T-cell (primary cell): ENCODE measurements at places on chromosomes 7 and 10.

DNA sequence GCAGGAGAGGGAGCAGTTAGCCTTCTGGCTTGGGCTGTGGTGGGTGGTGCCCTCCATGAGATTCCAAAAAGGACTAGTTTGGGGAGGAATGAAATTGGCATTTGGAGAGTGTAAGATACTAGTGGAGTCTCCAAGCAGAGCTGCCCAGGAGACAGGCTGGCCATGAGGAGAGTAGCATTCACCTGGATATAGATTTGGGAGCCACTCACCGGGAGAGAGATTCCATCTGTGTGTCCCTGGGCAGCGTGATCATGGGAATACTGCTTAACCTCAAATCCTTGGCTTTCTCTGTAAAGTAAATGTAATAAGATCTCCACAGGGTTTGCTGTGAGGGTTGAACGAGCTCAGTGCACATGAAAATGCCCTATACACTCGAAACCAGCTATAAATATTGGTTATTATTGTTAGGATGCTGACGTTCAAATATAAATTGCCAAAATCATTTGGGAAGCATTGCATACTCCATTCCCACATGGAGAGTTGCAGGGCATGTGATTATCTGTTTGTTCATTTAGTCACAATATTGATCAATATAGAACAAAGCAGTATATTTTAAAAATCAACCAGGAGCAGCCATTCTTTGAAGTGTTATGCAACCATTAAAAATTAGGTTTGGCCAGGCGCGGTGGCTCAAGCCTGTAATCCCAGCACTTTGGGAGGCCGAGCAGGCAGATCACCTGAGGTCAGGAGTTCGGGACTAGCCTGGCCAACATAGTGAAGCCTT, 143.7 kb downstream of the CUX1 start:
- H3K4me1 ChIP-seq, result no peaks in the 10 kb centered on the region
- no peaks in the 10 kb centered on the region for H3K27me3 ChIP-seq
- H3K36me3 ChIP-seq, result no peaks in the 10 kb centered on the region
- no peak overlapping the region for H3K27ac ChIP-seq
- no peak for DNase-seq

DNA sequence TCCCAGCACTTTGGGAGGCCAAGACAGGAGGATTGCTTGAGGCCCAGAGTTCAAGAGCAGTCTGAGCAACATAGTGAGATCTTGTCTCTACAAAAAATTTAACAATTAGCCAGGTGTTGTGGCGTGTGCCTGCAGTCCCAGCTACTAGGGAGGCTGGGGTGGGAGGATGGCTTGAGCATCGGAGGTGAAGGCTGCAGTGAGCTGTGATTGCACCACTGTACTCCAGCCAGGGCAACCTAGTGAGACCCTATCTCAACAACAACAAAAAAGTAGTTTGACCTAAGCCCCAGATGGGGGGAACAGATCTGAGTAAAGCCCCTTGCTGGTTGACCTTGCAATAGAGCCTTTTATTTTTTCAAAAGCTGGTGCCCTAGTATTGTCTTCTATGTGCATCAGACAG, 15.6 kb upstream of the CCSER2 start:
- H3K4me3 ChIP-seq, result no peak overlapping the region
- peaks cover 4% of the 10 kb centered on the region for H3K4me1 ChIP-seq
- no peak for DNase-seq

DNA sequence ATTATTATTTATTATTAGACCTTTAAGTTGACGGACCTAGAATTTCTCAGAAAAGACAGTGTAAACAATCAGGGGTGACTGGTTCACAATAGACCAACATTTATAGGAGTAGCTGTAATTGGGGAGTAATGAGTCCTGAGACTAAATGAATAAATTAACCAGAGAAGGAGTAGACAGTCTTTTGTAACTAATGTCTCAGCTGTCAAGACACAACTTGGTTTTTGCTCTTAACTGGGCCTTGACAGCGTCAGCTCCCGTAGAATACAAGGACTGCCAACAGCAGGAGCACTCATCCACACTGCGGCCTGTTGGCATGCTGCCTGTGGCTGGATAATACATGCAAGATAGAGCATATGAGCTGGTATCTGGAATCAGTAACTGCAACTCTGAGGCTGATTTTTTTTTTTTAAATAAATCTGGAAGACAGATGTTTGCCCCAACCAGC, 123.9 kb downstream of the CACNA2D1 start:
- no peaks in the 10 kb centered on the region for H3K36me3 ChIP-seq
- DNase-seq, result no peak
- H3K27ac ChIP-seq, result no peak overlapping the region
- no peaks in the 10 kb centered on the region for H3K27me3 ChIP-seq

DNA sequence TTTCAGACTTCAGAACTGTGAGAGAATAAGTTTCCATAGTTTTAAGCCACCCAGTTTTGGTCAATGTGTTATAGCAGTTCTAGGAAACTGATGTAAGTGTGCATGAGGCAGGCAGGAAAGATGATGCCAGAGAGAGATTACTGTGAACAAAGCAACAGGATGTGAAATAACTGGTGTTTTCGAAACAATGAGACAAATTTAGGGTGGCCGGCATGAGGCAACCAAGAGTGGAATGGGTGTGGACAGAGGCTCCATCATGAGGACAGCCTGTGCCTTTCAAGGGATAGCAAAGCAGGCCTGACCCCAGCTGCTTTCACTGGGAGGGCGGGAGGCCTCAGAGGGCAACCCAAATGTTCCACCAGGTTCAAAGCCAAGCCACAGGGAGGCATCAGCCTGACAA, 67.3 kb upstream of the UCN3 start:
- H3K36me3 ChIP-seq, result peaks cover 3% of the 10 kb centered on the region
- H3K27ac ChIP-seq, result peak overlapping the region; percentile 82
- peak; percentile 21 for DNase-seq
- H3K27me3 ChIP-seq, result no peaks in the 10 kb centered on the region

DNA sequence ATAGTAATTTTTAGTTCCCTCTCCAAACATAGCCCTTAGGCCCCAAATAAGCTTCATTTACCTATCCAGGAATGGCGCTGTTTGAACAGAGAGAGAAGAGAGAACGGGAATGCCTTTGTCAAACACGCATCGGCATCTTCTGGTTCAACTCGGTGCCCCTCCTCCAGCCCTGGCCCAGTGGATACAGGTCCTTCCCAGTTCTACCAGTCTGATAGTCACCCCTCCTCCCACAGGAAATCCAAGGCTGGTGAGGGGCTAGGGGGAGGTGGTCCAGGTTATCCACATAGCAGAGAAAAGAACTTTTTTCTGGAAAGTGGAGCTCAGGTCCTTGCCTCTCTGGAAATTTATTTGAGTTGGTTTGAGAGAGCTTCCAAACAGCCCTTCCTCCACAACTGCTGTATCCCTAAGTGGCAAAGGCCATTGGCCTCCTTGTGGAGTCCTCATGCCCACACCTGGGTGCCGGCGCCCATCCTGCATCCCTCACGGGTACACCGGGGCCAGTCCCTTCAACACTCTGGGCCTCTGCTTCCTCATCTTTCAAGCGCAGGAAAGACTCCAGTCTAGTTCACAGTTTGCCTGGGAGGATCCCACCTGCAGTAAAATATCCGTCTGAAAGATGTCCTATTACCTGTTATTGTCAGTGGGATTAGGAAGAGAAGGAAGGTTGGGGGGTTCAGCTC, 287.4 kb downstream of the CELF2 start:
- H3K36me3 ChIP-seq, result peaks cover 19% of the 10 kb centered on the region
- no peak overlapping the region for H3K27ac ChIP-seq
- peaks cover 10% of the 10 kb centered on the region for H3K4me1 ChIP-seq
- DNase-seq, result no peak
- no peak overlapping the region for H3K4me3 ChIP-seq

GRCh38 chr10:118495499-118495898, 99.9 kb downstream of the PRLHR start:
- no peaks in the 10 kb centered on the region for H3K4me1 ChIP-seq
- no peak overlapping the region for H3K4me3 ChIP-seq
- H3K36me3 ChIP-seq, result no peaks in the 10 kb centered on the region

DNA sequence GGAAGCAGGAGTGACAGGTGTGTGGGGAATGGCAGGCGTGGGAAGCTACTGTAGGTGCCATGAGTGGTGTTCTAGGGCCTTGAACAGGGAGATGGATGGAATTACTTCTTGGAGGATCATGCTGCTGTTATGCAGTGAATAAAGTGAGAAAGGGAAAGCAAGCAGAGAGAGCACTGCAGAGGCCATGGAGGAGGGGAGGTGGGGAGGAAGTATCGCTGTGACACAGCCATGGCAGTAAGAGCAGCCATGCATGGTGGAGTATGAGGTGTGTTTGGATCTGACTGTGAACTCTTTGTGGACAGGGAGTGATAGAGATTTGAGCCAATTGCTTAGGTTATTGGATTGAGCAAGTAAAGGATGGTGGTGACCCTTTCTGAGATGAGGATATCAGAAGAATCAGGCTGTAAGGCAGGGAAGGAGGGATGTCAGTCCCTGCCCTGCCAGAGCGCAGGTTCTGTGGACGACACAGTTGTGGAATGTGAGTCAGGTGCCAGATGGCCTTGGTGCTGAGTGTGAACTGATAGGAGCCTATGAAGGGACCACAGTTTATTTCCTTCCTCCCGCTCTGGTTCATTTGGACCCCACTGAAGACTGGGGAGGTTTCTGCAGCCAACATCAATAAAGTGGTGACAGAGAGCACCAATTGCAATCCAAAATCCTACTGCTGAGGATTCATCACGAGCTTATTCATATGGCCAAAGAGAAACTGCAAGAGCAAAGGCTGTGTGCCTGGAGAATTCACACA, 105.5 kb upstream of the TMEM72 start:
- no peaks in the 10 kb centered on the region for H3K36me3 ChIP-seq
- no peak for DNase-seq
- H3K4me3 ChIP-seq, result no peak overlapping the region
- no peak overlapping the region for H3K27ac ChIP-seq

- no peaks in the 10 kb centered on the region for H3K27me3 ChIP-seq
- no peak for DNase-seq
- no peaks in the 10 kb centered on the region for H3K4me1 ChIP-seq
- no peak overlapping the region for H3K27ac ChIP-seq
- no peaks in the 10 kb centered on the region for H3K36me3 ChIP-seq
Observed at GRCh38 chr10:121478556-121478955, 119.7 kb downstream of the FGFR2 start.

GRCh38 chr10:42755556-42756093, 27.0 kb upstream of the BMS1 start:
- H3K4me1 ChIP-seq, result no peaks in the 10 kb centered on the region
- H3K36me3 ChIP-seq, result no peaks in the 10 kb centered on the region
- no peak overlapping the region for H3K4me3 ChIP-seq
- peaks cover 6% of the 10 kb centered on the region for H3K27me3 ChIP-seq

- no peaks in the 10 kb centered on the region for H3K27me3 ChIP-seq
- DNase-seq, result no peak
- no peak overlapping the region for H3K27ac ChIP-seq
Observed at GRCh38 chr10:61653699-61654098, 9.0 kb upstream of the CABCOCO1 start.

DNA sequence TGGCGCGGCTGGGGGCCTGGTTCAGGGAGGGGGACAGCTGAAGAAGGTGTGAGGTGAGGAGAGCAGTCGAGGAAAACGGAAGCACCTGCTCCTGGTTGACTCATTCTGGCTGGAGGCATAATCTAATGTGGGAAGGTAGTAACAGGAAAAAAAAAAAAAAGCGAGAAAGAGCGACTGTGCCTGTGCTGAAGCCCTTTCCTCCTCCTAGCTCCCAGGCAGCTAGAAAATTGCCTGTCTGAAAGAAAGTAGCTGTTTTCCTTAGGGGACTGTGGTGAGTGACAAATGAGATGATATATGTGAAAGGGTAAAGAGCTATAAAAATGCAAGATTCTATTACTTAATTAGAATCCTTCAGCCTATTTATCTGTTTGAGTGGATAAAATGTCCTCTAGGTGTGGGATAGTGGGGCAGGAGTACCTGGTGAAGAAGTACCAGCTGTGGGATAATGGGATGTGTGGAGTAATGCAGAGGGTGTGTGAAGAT, 4.9 kb upstream of the MEST start:
- peak overlapping the region; percentile 71 for H3K4me3 ChIP-seq

GRCh38 chr7:37081436-37081835, 357.1 kb upstream of the AOAH start:
- no peak overlapping the region for H3K27ac ChIP-seq
- H3K4me1 ChIP-seq, result no peaks in the 10 kb centered on the region
- no peak overlapping the region for H3K4me3 ChIP-seq
- no peaks in the 10 kb centered on the region for H3K27me3 ChIP-seq

DNA sequence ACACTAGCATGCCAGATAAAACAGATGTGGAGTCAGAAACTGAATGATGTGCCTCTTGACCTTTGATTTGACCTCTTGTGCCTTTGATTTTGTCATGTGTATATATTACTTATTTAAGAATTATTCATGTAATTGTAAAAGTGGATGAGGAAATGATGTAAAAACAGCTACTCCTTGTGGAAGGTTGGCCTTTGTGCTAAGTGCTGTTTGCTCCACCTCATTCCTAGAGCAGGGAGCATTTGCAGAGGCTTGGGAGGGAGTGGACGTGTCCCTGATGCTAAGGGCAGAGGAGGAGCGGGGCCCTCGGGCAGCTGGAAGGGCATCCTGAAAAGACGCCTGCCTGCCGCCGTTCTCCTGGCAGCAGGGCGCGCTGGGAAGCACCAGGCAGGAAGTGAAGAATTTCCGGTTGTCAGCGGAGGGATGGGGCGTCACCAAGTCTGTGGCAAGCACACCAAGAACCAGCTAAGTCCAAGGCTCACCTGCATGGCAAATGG, 197.6 kb upstream of the ZNF32 start:
- peaks cover 10% of the 10 kb centered on the region for H3K4me1 ChIP-seq
- H3K36me3 ChIP-seq, result no peaks in the 10 kb centered on the region
- peak overlapping the region; percentile 14 for H3K27ac ChIP-seq
- H3K4me3 ChIP-seq, result peak overlapping the region; percentile 52

DNA sequence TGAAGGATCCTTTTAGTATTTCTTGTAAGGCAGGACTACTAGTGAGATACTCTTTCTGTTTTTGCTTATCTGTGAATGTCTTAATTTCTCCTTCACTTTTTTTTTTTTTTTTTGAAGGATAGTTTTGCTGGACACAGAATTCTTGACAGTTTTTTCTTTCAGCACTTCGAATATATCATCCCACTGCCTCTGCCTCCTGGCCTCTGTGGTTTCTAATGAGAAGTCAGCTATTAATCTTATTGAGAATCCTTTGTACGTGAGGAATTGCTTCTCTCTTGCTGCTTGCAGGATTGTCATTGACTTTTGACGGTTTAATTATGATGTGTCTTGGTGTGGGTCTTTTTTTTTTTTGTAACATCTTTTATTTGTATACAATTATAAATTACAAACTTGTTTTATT, 12.6 kb upstream of the WAC start:
- no peaks in the 10 kb centered on the region for H3K27me3 ChIP-seq
- H3K27ac ChIP-seq, result no peak overlapping the region
- H3K4me3 ChIP-seq, result no peak overlapping the region
- H3K36me3 ChIP-seq, result no peaks in the 10 kb centered on the region
- H3K4me1 ChIP-seq, result no peaks in the 10 kb centered on the region
- no peak for DNase-seq

GRCh38 chr10:99531026-99531695, 1.6 kb upstream of the NKX2-3 start:
- no peak for DNase-seq
- no peak overlapping the region for H3K4me3 ChIP-seq
- no peaks in the 10 kb centered on the region for H3K4me1 ChIP-seq
- no peaks in the 10 kb centered on the region for H3K36me3 ChIP-seq
- no peak overlapping the region for H3K27ac ChIP-seq

GRCh38 chr10:3676564-3676963, 108.4 kb downstream of the KLF6 start:
- H3K27ac ChIP-seq, result no peak overlapping the region
- no peak for DNase-seq
- H3K4me1 ChIP-seq, result no peaks in the 10 kb centered on the region
- no peaks in the 10 kb centered on the region for H3K36me3 ChIP-seq
